ENCODE measurements at places on chromosomes 12 and 14.
A peak's percentile ranks its signal among the peaks of the same experiment; 100 is the strongest.

DNA sequence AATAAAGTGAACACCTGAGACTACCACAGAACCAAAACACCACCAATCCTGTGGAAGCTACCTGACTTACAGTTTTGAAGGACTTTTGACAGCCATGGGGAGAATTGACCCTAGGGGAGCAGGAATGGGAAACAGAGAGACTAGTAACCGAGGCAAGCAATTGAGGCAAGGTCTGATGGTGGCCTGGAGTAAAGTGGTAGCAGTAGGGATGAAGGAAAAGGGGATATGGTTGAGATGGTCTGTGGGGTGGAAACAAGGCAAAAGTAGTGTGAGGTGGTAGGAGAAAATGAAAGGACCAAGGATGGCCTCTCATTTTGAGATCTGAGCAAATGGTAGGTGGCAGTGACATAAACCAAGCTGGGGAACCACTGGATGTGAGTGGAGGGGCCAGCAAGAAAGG lies 4.2 kb upstream of the IRF9 start:
- DNase-seq: no peak

GRCh38 chr12:10052193-10052913 lies 21.9 kb downstream of the CLEC9A start:
- DNase-seq: no peak

DNA sequence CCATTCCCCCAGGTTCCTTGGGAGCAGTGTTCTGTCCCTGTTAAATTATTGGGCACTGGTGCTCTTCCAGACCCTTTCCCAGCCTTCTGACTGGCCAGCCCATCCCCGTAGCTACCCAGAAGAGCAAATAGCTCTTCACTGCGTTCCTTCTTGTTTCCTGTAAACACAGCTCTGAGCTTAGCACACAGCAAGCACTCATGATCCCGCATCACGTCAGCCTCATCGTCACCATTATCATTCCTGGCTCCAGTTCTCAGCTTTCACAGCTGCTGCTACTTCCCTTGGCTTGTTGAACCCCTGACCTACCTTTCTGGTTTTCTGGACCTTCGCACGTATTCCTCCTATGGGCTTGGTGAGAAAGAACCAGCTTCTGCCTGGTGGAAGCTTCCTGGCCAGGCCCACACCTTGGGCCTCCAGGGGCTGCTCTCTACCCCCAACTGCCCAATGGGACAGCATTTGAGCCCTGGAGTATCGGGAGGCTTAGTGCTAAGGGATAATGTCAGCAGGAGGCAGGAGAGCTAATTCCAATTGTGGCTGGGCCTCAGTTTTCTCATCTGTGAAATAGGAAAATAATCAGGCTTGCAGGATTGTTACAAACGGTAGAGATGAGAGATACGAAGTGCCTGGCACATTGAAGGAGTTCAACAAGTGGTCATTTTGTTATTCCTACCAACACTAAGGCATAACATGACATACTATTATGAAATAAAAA lies 22.6 kb upstream of the PAPOLA start:
- DNase-seq: no peak

- no peak for DNase-seq
Observed at GRCh38 chr12:119781804-119782203, 95.3 kb downstream of the CIT start.

GRCh38 chr12:30996752-30997151 lies 70.2 kb downstream of the TSPAN11 start:
- no peak for DNase-seq

GRCh38 chr12:110704231-110704630 lies 15.3 kb upstream of the HVCN1 start:
- DNase-seq: no peak

- DNase-seq: no peak
Observed at GRCh38 chr14:81400852-81401251, 728 bp upstream of the STON2 start.

DNA sequence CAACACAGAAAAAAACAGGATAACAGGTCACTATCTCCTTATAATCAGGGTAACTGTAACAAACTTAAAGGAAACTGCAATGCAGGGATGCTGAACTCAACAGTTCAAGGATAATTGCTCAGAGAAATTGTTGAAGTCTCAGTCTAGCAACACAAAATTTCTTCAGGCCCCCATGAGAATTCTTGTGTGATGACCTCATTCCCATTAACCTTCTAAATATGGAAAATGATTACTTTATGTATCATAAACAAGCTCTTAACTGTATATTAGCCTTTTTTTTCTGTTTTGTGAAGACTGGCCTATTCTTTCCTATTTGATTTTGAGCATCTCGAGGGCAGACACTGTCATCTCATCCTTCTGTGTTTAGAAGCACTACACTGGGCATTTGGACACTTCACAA lies 47.1 kb downstream of the IGF1 start:
- no peak for DNase-seq

- DNase-seq: no peak
Observed at GRCh38 chr12:41339784-41340183, 151.7 kb downstream of the PDZRN4 start.

DNA sequence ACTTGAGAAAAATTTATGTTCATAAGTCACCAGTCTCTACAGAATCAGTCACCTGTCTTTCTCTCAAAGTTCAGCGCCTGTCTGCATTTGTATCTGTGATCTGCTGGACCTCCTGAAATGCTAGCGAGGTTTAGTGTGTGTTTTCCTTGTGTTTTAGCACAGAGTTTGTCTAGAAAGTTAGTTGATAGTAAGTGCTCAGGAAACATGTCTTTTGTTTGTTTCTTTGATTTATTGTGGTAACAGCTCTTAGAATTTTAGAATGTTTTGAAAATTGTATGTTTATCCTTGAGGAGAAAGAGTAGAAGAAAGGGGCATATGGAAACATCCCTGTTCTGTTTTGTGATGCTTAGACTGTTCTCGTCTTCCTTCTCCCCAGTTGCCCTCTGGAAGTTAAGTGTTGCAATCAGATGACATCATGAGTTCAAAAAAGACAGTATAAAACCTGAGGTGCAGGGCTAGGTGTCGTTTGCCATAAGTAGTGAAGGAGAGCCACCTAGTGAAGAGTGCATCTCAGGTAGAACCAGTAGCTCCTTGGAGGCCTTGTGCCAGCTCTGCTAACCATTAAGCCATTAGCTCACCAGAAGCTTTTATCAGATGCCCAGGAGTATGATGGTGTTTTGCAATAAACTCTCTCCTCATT lies 44.8 kb downstream of the FBXW8 start:
- no peak for DNase-seq

- no peak for DNase-seq
Observed at GRCh38 chr14:99810559-99810874, 17.3 kb downstream of the EML1 start.

- no peak for DNase-seq
Observed at GRCh38 chr12:82964446-82964845, 277.7 kb downstream of the TMTC2 start.

DNA sequence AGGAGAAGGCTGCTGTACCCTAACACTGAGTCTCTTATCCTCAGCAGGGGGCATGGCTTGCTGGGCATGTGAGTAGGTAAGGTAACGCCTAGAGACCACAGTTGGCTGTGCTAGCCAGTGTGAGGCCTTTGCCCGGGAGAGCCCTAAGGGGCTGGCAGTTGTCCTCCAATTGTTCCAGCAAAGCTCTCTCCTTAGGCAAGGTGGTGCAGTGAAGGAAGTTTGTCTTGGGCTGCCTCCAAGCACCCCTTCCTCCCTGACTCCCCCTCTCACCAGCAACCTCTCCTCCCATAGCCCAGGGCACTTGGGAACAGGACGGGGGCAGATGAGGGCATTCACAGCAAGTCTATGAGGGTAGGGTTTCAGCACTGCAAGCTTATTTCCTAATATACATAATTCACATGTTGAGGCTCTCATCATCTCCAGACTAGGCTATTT lies 23.0 kb downstream of the LACRT start:
- no peak for DNase-seq

DNA sequence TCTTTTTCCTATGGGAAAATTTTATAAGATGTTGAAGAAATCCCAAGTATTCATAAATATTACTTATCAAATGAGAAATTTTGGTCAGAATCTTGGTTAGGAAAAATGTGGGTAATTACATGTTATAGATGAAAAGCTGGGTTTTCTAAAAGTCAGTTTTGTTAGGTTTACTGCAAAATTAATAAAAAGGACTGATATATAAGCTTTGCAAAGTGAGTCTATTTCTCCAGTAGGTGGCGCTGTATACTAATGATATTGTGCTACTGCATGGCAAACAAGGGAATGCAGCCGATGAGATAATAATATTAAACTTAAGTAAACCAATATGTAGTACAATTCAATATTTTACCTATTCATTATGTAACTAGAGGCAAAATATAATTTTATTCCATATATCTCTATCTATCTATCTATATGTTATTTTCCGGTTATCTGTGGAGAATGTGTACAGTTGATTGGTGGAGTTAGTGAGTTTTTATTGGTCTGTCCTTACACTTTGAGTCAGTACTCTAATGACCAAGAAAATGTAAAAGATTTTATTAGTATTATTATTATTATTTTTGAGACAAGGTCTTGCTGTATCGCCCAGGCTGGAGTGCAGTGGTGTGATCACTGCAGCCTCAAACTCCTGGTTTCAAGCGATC lies 32.9 kb downstream of the MIPOL1 start:
- DNase-seq: peak; percentile 21

DNA sequence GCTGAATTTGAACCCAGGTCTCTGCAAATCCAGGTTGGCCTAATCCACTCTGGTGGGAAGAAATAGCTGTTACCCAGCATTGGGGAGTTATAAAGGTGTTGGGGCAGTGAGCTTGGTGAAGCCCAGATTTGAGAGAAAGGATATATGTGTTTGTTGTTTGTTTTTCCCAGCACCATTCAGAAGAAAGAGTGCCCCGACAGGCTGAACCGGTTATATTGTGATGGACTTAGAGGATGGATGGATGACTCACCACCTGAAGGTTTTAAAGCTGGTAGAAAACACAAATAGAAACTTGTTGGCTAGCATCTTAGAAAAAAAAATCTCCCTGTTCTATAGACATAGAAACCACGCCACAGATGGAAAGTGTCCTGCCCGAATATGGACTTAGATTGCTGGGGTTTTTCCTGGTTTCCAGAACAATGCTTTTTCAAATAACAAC lies 404.6 kb downstream of the MED13L start:
- no peak for DNase-seq

All from left renal pelvis (tissue), 4 donors.